Breast epithelium (tissue), 4 donors: ENCODE measurements at places on chromosomes 3 and 15.
A peak's percentile ranks its signal among the peaks of the same experiment; 100 is the strongest.

GRCh38 chr3:1447452-1447851 is 354.6 kb downstream of the CNTN6 start:
- DNase-seq = no peak

- DNase-seq = no peak
These were observed 210.5 kb downstream of the FOXP1 start for GRCh38 chr3:71372911-71373637.

DNA sequence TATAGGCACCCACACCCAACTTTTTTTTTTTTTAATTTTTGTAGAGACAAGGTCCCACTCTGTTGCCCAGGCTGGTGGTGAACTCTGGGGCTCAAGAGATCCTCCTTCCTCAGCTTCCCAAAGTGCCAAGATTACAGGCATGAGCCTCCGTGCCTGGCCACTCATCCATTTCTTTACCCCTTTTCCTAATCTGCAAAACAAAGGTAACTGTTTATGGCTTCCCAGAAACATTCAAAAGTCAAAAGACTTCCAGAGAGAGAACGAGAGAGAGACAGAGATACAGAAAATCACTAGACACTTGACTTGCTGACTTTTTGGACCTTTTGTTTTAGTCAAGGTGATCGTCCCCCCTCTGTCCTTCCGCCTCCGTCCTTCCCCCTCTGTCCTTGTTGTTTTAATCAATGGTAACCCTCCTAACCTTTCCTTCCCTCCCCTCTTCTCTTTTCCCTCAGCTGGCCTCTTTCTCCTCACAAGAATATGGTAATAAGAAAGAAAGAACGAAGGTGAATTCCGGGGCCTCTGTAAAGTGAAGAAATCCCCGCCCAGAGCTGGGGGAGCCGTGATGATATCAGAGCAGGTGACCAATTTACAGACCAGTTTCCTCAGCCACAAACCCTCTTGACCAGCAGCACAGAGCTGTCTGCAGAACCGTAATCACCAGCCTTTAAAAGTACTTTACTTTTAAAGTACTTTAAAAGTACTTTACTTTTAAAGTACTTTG is 21.9 kb downstream of the KLHL6 start:
- DNase-seq = no peak

DNA sequence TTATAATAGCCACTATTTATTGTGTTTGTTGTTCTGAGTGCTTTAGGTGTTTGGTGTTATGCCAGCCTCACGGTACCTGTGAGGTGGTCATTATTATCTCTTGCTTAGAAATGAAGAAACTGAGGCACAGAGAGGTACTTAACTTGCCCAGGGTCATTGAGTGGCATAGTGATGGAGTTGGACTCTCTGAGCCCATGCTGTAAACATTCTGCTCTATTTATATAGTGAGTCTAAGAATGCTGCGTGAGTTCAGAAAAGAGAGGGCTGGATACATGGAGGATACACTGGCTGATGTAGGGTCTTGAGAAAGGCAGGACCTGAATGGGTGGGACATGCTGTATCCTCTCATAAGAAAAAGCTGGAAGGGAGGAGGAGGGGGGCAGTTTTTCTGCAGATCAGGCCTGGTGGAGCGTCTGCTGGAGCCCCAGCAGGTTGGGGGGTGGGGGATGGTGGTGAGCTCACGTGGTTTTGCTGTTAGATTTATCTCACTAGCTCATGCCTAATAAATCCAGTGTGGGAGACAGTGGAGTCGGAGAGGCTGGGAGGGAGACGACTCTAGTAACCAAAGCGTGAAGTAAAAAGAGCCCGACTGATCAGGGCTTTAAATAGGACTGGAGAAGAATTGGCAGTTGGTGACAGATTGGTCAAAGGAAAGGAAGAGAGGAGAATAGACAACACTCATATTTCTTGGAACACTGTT is 16.0 kb downstream of the MED12L start:
- DNase-seq = no peak

DNA sequence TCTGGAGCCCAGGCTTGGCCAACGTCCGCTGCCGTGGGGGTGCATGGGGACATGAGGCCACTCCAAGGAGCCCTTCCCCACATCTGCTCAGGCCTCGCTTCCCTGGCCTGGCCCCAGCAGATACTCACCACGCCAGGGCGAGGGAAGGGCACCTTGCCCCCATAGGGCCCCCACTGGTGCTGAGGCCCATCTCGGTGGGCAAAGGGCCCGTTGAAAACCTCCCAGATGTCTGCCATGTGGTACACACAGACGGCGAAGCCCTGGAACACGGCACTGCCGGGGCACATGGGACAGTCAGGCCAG is 4.7 kb downstream of the SEMA3G start:
- no peak for DNase-seq

DNA sequence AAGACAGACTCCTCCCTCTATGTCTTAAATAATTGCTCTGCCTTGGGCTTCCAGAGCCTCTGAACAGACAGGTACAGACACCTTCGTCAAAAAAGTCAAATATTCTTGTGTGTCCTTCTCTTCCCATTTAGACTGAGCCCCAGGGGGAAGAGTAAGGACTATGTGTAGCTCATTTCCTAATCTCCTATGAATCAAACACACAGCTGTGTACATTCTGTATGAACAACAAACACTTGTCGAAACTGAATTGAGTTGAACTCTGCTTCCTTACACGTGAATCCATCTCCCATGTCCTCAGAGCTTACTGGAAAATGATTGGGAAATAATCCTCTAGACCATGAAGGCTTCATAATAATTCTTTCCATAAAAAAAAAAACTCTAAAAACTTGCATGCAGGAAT is 80.8 kb downstream of the MOBP start:
- no peak for DNase-seq

DNA sequence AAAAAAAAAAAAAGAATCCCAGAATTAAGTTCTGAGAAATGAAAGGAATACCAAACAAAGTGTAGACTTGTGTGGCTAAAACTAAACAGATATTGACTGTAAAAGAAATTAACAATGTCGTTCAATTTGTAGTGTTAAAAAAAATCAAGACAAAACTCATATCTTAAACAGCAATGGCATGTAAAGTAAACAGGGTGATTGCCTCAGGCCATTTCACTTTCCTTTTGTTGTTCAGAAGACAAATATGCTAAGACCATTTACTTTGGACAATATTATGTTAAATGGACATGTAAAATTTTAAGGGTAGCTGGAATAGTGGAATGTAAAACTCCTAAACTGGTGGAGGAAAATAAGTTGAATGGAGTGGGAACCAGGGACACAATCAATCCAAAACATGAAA is 139.1 kb downstream of the RTP4 start:
- no peak for DNase-seq

DNA sequence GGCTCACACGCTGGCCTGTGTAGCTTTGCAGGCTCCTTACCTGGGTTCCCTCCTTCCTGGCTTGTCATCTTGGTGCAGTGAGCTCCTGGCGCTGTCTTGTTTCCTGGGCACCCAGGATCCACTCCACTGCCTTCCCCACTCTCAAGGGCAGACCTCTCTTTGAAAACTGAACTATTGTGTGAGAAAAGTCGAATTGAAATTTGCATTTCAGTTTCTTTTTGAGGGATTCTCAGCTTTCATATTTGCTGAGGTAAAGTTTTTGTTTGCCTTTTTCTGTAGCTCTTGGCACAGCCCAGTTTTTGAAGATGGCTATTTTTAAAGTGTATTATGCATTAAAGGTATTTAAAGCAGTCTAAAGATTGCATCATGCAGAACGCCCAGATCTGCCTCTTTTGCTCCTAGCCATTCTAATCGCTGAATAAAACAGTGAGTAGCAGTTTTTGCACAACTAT is 70.1 kb downstream of the CCK start:
- DNase-seq = no peak

DNA sequence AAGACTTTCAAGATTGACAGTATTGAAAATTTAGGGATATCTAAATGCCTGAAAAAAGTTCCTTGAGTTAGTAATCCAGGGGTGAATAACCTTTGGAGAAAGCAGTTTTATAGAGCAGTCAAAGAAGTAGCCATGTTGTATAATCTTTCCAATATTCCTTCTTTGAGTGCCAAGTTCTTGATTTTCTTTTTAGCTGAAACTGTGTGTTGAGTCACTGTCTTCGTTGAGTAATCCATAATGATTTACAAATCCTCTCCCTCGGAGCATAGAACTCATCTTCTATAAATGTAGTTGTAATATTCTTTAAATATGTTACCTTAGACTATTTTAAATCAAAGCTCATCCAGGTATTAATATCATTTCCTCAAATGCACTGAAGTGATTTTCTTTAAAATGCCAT is 135.2 kb downstream of the BBX start:
- DNase-seq = no peak

DNA sequence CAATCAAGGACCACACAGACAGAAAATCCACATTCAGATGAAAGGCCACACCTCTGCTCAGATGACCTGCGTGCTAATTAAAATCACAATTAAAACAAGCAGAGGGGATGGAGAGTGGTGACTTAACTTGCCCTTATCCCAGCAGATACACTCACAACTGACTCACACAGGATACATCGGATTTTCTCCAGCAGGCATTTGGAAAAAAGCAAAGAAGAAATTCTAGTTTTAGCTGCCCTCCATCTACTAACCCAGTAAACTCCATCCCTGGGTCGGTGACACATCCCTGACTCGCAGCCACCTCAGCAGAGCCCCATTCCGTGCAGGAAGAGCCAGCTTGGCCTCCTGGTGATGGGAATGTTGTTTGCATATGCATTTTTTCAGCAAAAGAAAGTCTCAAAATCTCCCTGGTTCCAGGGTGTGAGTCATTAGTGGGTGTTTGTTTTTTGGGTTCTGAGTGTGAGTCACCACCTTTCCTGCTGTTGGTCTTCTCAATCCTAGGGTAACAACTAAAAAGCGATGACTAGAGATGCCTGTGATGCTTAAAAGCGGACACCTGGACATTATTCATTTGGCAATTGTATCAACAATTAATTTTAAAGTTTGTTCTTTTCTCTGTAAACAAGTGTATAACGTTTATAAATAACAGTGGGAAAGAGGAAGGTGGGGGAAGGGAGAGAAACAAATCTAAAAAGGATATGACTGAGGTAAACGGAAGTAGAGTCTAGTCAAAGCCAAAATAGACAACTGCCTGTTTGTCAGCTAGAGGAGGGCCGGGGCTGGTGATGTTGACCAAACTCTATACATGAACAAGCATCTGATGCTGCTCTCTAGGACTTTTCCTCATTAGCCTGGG is 49.8 kb upstream of the SLC4A7 start:
- DNase-seq = peak; percentile 44

DNA sequence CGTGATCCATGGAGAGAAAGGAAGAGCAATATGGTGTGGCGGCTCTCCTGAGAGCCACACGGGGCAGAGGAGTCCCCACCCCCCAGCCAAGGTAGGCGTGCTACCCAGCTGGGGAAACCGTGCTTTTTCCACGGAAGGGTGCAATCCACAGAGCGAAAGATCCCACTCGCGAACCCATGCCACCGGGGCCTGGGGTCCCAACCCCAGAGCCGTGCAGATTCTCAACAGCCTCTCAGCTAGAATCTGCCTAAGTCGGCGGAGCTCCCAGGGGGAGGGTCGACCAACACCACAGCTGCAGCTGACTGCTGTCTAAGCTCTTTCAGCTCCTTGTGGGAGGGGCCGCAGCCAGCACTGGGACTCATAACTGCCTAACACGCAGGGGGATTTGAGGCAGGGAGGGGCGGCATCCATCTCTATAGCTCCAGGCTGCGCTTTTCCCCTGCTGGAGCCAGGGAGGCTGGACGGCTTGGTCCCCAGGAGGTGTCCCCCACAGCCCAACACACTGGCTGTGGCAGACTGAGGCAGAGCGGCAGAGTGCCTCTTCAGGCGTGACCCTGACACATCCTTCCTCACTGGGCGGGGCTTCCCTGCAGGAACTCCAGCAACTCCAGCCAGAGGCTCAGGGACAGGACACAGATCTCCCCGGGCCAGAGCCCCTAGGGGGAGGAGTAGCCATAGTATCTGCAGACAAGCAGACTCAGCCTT is 107.6 kb upstream of the ZBTB20 start:
- DNase-seq = no peak

GRCh38 chr3:83003917-83004316 is 1242.5 kb upstream of the GBE1 start:
- DNase-seq = no peak

GRCh38 chr15:101203607-101204189 is 48.1 kb downstream of the CHSY1 start:
- no peak for DNase-seq

DNA sequence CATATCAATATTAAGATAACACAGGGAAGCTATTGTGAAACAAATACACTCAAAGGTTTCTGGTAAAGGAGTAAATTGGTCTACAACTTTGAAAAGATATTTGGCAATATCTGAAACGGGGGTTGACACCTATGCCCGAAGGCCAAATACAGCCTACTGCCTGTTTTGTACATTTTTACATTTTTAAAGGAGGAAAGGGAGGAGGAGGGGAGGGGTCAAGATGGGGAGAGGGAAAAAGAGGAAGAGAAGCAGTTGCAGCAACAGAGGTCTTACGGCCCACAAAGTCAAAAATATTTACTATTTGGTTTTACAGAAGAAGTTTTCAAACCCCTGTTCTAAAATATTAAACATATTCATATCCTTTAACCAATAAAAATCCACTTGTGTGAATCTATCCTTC is 94.2 kb downstream of the FMN1 start:
- DNase-seq = no peak

DNA sequence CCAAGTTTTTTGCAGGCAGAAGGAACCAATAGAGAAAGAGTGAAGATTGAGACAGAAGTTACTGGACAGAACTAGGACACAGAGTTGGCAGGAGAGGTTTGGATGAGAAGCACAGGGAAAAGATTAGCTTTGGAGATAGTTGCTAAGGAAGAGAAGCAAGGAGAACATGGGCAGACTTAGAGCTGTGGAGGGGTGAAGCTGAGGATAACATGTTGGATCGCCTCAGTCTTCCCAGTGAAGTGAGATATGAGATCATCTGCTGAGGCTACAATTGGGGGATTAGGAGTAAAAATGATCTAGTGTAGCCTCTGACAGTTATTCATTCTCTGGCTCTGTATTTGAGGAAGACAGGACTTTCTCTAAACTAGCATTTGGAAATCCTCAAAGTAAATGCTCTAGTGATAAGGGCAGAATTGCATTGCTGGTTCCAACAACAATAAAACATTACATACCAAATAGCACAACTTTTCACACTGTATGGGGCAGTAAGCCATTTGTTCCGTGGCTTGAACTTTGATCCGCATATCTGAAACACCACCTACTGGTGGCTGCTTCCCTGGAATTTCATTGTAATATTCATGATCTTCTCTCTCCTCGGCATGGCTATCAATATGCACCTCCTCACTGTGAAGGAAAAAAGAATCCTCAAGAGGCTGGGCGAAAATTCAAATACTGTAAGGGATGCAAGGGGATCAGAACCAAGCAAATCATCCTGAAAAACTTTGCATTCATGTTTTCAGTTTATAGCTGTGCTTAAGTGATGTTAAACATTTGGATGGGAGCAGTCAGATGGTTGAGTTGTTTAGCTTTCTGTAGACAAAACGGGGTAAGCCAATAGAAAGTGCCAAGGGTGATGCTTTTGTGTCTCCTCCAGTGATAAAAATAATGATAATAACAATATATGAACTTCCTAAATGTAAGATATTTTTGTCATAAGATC is 22.2 kb upstream of the EID1 start:
- no peak for DNase-seq
